ENCODE measurements at places on chromosomes 16 and 17. TPM values are rescaled to one million over a fixed set of nuclear protein-coding genes. Genes with fewer than 3 reads are reported as not detected.

The C16orf96 gene
- total RNA-seq: 0.04 TPM

The PER1 gene
- total RNA-seq: 26.4 TPM

The CD300A gene
- not detected for total RNA-seq

The ITGAD gene
- total RNA-seq: not detected

The CHST4 gene
- total RNA-seq: not detected

The GNPTG gene
- total RNA-seq: 35.0 TPM
